Thoracic aorta (tissue), 2 donors: ENCODE measurements at places on chromosomes 7 and 10.

DNA sequence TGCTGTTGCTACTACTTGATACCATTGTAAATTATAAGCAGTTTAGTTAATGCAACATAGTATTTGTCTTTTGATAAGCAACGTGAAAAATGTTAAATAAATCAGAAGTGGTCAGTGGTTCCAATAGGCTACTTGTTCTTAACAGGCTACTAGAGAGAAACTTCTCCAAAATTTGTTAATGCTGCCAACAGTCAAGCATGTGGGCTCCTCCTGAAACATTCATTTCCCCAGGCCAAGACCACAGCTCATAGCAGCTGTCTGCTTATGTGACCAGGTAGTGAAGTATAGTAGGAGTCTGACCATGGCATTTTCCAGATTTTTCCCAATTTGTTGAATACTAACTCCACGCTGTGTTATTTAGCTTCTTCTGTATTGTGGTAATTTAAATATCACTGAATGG, 81.0 kb downstream of the CYP51A1 start:
- DNase-seq: no peak

- no peak for DNase-seq
These were observed 20.3 kb upstream of the CD36 start for GRCh38 chr7:80618096-80618495.

- no peak for DNase-seq
These were observed 76.1 kb upstream of the POM121L12 start for GRCh38 chr7:52959336-52959735.

DNA sequence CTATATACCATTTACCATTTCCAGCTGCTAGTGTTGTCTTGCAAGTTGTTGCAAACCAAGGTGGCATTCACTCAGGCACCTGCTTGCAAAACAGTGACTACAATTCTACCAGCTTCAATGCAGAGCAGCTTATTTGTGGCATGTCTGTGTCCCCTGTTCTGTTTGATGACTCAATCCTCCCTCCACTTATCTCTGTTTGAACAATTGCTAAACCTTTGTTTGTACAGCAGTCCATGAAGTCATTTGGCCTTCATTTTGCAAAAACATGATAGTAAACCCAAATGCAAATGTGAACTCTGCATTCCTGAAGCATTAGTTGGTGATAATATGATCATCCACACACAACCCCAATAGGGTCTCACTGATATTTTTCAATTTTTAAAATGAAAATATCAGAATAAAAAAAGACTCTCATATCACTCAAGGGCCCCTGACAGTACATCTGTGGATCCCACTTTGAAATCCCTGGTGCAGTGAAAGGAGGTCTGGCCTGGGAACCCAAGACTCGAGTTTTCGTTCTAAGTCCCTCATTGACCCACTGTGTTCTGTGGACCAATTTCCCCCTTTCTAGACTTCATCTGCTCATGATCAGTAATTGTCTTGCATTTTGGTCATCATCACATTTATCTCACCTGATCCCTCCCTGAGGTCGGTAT, 425.4 kb downstream of the RPS24 start:
- no peak for DNase-seq

DNA sequence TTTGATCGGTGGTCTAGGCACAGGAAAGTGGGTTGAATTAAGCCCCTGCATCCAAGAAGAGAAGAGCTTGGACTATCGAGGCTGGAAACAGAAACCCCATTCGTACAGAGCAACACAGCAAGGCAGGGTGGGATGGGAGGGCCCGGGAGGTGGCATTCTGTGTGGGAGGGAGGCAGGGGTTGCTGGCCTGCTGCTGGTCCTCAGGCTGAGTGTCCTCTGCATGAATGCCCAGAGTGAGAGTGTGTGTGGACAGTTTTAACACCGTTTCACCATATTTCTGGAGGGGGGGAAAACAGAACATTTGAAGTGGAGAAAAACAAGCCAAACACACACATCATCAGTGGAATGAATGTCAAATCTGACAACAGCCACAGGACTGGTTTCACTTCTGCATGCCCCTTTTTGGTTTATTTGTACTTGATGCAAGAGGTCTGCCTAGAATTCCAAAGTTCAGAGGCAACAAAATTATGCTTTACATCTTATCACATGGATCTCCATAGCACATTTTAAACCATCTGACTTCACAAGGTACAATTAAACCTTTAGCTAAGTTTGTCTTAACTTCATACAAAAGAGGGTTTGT, 11.1 kb upstream of the ENO4 start:
- no peak for DNase-seq

DNA sequence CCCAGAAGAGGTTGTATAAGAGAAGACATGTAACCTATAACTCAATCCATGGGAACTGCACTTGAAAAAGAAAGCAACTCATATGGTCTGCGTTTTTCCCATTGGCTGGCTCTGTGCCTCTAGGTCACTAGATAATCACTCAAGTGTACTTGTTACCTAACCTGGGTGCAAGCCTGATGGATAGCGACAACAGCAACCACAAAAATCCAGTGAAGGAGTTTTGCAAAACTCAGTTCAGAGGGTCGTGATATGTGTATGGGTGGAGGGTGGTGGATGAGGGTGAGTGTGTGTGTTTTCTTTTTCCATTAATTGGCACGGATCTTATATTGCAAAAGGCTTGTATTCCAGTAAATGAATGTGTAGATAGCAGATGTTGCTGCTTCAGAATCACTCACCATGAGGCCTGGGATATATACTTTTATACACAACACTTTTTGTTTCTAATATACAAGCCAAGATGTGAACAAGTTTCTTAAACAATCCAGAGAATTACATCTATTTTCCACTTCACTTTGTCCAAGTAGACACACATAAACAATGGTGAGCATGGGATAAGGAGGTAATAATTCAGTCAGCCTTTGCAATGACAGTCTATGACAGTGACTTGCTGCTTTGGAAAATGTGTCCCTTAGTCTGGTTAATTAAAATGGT, 286.9 kb upstream of the DKK1 start:
- DNase-seq: no peak

DNA sequence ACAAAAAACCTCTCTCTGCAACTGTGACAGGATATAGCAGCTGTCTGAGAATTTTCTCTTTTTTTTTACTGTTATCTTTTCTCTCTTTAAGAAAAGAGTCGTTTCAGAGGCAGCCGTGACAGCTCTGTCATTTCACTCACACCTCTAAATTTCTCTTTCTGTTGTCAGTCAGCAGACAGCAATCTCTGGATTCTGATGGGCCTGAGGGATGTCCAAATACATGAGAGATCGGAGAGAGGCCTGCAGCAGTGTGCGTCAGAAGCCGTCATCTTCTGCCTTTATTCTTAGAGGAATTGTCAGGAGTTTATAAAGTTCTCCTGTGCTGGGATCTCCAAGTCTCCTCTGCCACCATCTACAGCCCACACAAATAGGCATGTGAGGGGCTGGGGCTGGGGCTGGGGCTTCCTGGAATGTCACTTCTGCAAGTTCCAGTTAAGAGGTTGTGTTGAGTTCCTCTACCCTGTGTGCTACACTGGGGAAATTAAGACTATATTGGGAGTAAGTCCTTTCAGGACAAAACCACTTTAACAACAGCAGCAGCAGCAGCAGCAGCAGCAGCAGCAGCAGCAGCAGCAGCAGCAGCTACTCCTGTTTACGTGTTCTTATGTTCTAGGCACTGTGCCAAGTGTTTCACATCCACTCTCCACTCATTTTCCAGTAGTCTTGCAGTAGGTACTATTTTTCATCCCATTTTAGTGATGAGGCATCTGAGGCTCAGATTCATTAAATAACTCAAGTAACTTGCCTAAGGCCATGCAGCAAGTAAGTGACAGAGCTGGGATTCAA, 541.3 kb downstream of the LRMDA start:
- no peak for DNase-seq

DNA sequence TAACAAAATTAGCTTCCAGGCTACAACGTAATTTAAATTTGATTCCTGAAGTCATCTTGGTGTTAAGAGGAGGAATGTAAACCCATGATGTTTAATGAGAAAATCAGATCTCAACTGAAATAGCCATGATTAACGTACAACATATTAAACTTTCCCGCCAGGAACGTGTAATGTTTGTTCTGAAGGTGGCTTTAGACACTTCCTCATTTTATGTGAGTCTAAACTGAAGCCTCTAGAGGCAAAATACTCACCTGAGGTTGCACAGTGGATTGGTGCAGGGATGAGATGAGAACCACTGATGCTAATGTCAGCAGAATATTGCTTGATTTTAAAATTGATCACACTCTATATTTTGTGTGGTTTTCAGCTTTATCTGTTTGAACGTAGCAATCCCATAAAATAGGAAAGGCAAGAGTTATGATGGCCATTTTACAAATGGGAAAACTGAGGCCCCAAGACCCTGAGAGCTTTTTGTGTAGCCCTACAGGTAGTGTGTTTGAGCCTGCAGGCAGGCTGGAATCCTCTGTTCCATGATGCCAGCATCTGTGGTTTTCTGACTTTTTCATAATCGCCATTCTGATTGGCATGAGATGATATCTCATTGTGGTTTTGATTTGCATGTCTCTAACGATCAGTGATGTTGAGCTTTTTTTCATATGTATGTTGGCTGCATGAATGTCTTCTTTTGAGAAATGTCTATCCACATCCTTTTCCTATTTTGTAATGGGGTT, 243.7 kb upstream of the BMPER start:
- no peak for DNase-seq

- DNase-seq: no peak
These were observed 62.1 kb downstream of the CHN2 start for GRCh38 chr7:29256693-29257002.

DNA sequence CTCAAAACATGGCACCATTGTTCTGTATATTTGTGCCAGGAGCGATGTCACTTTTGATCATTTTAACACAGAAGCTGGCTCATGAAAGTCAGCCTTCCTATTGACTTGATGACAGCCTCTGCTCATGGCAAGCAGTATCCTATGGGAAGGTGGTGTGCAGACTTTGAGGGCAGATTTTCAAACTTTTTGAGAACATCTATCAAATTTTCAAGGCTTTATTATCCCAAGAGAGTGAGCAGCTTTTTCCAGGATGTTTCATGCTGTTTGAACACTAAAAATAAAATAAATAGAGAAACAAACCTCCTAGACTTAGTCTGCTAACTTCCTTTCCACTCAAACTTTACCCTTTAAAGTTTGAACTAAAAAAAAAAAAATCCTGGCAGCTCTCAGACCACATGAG, 20.3 kb downstream of the FAM13C start:
- no peak for DNase-seq

DNA sequence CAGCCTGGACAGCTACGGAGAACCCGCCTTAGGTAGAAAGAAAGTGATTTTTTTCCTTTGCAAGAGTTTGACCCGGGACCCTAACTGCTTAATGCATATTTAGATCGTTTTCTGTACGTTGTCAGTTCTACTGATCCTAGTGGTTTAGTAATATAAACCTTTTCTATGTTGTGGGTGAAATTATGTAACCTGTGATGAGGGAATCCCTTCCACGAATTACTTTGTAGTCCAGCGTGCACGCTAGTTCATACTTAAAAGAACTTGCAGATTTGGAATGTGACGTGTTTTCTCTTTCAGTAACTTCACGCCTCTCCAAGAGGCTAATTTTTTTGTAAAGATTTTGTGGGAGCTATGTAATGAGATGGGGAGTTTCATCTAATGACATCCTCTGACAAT, 705 bp downstream of the SLF2 start:
- DNase-seq: no peak

- DNase-seq: no peak
These were observed 138.9 kb downstream of the WDR11 start for GRCh38 chr10:120989996-120990598.

DNA sequence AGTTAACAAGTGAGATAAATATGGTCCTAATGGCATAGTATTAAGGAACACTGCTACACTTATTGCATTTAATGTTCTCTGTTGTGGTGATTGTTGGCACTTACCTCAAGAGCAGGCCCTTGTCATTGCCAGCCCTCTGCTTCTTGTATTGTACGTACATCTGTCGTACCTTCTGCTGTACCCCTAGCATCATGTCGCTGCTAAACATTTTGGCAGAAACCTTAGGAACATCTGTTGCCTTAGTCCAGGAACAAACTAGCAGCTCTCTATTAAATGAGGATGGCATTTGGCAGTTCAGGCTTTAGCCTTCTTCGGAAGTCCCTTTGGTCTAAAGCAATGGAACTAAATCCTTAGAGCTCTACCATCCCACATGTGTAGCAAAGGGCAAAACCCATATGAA, 47.6 kb downstream of the PRKG1 start:
- no peak for DNase-seq

GRCh38 chr10:86644794-86645445, 9.4 kb upstream of the OPN4 start:
- DNase-seq: no peak

DNA sequence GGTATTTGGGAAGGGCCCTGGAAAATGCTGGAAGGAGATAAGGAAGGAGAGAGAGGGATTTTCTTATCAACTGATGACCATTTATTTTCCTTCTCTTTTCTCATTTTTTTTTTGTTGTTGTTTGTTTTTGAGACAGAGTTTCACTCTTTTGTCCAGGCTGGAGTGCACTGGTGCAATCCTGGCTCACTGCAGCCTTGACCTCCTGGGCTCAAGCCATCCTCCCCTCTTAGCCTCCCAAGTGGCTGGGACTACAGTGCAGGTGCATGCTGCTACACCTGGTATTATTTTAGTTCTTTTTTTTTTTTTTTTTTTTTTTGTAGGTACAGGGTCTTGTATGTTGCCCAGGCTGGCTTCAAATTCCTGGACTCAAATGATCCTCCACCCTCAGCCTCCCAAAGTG, 52.2 kb downstream of the HIP1 start:
- DNase-seq: no peak
